ENCODE measurements at places on chromosomes 1 and 21.

DNA sequence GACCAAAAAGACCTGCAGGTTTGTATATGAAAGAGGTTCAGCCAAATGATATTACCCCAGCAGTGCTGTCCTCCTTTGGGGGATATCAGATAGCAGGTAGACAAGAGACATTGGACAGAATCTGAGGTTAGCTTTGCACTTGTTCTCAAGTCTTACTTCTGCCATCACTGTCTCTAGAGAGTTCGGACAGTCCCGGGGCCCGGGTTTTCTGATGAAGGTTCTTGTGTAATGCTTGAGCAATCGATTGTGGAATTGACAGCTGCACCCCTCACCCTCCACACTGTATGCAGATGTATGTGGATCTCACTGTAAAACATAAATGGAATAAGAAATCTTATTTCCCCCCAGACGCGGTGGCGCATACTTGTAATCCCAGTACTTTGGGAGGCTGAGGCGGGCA, 56.2 kb upstream of the MORC3 start:
- H3K4me3 ChIP-seq = no peak overlapping the region
- no peak overlapping the region for H3K27ac ChIP-seq

DNA sequence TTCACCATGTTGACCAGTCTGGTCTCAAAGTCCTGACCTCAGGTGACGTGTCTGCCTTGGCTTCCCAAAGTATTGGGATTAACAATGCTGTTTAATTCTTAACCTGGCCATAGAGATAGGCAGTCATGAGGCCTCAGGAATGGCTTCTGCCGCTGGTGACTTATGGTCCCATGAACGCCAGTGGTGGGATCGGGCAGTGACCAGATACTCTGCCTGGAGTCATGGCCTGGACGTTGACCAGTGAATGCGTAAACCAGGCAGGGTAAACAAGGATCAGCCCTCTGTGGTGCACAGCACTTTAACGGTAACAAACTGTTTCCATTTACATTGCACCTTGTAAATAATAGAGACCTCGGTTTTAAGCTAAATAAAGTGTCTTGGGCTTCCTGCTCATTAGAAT, 23.0 kb downstream of the MTARC1 start:
- H3K36me3 ChIP-seq = no peaks in the 10 kb centered on the region
- no peak overlapping the region for H3K4me3 ChIP-seq
- no peaks in the 10 kb centered on the region for H3K27me3 ChIP-seq
- no peak for DNase-seq
- no peak overlapping the region for H3K27ac ChIP-seq

DNA sequence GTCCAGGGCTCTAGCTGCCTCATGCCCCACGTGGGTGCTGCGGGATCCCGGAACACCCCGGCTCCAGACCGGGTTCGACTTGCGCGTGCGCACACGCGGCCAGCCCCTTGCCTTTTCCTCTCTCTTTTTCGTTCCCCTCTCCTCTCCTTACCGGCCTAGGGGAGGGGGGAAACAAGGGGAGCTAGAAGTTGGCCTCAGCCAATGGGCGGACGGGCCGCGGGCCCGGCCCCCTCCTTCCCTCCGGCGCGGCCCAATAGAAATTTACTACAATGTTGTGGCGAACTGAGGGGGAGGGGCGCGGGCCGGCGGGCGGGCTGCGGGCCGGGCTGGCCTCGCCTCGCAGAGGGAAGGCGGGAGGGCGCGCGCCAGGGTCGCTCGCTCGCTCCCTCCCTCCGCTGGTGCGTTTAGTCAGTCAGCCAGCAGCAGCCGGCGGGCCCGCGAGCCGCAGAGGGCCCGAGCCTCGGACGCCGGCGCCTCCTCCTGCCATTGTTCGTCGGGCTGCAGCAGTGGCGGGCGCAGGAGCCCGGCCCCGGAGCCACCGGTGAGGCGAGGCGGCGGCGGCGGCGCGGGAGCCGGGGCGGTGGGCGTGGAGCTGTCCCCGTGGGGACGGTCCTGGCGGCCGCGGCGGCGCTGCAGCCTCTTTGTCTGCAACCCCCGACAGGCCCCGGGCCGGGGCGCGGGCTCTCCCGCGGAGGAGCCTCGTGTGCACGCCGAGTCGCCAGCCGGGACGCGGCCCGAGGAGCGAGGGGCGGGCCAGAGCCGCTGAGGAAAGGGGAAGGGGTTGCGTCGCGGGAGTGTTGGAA, at the start of gene EPB41:
Gene EPB41, plus strand, starts transcription at position 342 of the 803 bp plus-strand sequence. CDS start 72,869 bp downstream, outside the sequence.
- H3K4me3 ChIP-seq = peak within 1 kb of the TSS; percentile 96
- no peaks in the 10 kb centered on the region for H3K36me3 ChIP-seq
- DNase-seq = peak; percentile 91
- no peaks in the 10 kb centered on the region for H3K27me3 ChIP-seq
- H3K4me1 ChIP-seq = no peaks in the 10 kb centered on the region
- H3K27ac ChIP-seq = peak within 1 kb of the TSS; percentile 95

DNA sequence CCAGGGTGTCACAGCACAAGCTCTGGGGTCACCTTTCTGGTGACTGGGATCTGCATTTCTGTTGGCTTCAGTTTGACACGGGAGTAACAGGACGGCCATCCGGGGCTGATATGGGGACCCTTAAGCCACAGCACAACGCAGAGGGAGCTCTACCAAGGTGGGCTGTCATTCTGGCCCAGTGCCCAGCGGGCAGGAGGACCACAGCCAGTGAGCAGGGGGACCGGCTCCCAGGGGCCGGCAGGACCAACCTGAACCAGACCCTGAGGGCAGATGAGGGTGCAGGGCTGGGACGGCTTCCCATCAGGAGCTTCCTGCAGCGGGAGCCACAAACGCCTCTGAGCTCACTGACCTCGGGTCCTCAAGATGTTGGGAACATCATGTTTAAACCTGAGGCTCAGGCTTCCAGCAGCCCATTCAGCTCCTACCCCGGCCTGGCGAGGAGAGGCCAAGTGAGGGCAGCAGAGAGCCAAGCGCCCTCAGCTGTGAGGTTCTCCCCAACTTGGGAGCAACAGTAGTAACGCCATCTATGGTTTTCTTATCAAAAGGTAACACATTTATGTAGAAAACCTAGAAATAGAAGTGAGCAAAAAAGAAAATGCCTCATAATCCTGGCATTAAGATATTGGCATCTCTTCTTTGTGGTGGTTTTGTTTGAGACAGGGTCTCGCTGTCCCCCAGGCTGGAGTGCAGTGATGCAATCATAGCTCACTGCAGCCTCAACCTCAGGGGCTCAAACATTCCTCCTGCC, 26.8 kb downstream of the TMEM201 start:
- H3K4me3 ChIP-seq = no peak overlapping the region
- H3K27ac ChIP-seq = no peak overlapping the region
- H3K4me1 ChIP-seq = no peaks in the 10 kb centered on the region

DNA sequence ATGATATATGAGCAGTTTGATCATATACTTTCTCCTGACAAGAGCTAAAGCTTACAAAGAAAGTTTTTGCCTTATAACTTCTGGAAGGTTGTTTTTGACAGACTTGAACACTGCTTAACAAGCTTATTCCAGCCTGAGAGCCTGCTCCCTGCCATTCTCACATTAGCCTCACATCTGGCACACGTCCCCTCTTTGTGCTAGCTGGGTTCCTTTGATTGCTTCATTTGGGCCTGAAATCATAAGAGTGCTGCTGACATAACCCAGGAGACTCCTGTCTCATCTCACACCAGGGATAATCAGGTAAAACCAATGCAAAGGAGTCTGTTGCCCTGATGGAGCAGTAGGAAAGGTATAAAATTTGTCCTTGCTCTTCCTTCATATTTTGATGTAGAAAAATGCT, 1411.7 kb upstream of the B3GALT2 start:
- H3K27ac ChIP-seq = no peak overlapping the region
- H3K36me3 ChIP-seq = no peaks in the 10 kb centered on the region
- no peak overlapping the region for H3K4me3 ChIP-seq
- no peaks in the 10 kb centered on the region for H3K27me3 ChIP-seq

- H3K27ac ChIP-seq = no peak overlapping the region
- no peaks in the 10 kb centered on the region for H3K36me3 ChIP-seq
- H3K4me3 ChIP-seq = no peak overlapping the region
- DNase-seq = no peak
- H3K4me1 ChIP-seq = peaks cover 4% of the 10 kb centered on the region
Observed at GRCh38 chr1:42173961-42174735, 9.6 kb upstream of the GUCA2A start.

DNA sequence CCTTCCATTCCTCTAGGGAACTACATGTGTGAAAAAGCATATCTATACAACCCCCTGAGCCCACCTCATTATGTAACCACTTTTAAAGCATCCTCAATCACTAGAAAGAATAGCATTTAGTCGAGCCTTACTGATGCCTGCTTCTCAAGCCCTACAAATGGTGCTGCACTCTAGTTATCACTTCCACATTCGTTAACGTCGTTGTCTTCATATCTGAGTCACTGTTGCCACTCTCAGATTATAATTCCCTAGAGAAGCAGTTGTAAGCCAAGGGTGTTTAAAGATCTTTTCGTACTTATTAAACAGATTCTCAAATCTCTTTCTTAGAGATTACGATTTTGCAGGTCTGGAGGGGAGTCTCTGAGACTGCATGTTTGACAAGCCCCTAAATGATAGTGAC, 16.5 kb downstream of the ATP1B1 start:
- peaks cover 77% of the 10 kb centered on the region for H3K36me3 ChIP-seq
- H3K27me3 ChIP-seq = no peaks in the 10 kb centered on the region
- H3K4me1 ChIP-seq = no peaks in the 10 kb centered on the region
- no peak for DNase-seq
- no peak overlapping the region for H3K27ac ChIP-seq
- H3K4me3 ChIP-seq = no peak overlapping the region

- no peaks in the 10 kb centered on the region for H3K36me3 ChIP-seq
- no peaks in the 10 kb centered on the region for H3K27me3 ChIP-seq
- no peak overlapping the region for H3K4me3 ChIP-seq
- H3K4me1 ChIP-seq = no peaks in the 10 kb centered on the region
- DNase-seq = no peak
Observed at GRCh38 chr1:100309863-100310262, 42.4 kb upstream of the CDC14A start.

DNA sequence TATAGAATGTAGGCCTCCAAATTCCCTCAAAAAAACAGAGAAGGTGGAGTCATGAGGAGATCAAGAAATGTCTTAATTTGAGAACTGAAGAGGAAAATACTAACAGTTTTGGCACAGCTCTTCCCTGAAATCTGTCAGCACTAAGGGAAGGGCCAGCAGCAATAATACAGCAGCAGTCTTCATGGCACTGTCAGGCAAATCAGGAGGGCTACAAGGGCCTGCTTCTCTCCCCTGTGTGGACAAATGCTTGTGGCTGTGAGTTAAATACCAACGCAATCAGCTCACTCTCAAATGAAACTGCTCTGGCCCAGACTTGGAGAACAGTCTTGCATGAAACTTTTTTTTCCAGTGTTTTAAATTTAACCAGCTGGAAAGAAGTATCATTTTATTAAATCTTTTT, 20.5 kb upstream of the CNN3 start:
- no peak for DNase-seq
- no peaks in the 10 kb centered on the region for H3K36me3 ChIP-seq
- H3K4me3 ChIP-seq = no peak overlapping the region

- H3K4me3 ChIP-seq = no peak overlapping the region
- no peaks in the 10 kb centered on the region for H3K4me1 ChIP-seq
Observed at GRCh38 chr1:215210167-215210566, 127.6 kb downstream of the KCNK2 start.

DNA sequence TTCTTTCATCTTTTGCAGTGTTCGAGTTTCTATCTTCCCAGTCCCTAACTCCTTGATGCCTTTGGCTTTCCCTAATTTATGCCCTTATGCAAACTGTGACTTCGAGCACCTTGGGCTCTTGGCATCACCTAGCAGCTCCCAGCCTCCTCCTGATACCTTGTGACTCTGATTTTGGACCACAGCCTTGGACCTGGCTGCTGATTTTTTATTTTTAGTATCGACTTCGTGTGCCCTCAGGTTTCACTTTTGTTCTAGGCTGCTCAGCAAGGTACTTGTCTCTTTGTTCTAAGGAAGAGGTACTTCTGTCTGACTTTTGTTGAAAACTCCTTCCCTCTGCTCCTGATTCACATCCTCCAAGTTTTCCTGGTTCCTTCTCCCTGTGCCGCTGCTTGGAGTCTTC, 69.6 kb upstream of the KCNK1 start:
- no peak for DNase-seq
- H3K27ac ChIP-seq = no peak overlapping the region
- no peaks in the 10 kb centered on the region for H3K36me3 ChIP-seq
- no peaks in the 10 kb centered on the region for H3K4me1 ChIP-seq

GRCh38 chr1:10941891-10942541, 70.4 kb upstream of the TARDBP start:
- no peaks in the 10 kb centered on the region for H3K27me3 ChIP-seq
- H3K4me1 ChIP-seq = peaks cover 31% of the 10 kb centered on the region
- H3K36me3 ChIP-seq = no peaks in the 10 kb centered on the region
- H3K4me3 ChIP-seq = no peak overlapping the region

GRCh38 chr1:39988618-39989343, 33.8 kb downstream of the MFSD2A start:
- H3K27me3 ChIP-seq = no peaks in the 10 kb centered on the region
- H3K27ac ChIP-seq = no peak overlapping the region
- DNase-seq = no peak
- H3K4me1 ChIP-seq = no peaks in the 10 kb centered on the region
- H3K36me3 ChIP-seq = no peaks in the 10 kb centered on the region

DNA sequence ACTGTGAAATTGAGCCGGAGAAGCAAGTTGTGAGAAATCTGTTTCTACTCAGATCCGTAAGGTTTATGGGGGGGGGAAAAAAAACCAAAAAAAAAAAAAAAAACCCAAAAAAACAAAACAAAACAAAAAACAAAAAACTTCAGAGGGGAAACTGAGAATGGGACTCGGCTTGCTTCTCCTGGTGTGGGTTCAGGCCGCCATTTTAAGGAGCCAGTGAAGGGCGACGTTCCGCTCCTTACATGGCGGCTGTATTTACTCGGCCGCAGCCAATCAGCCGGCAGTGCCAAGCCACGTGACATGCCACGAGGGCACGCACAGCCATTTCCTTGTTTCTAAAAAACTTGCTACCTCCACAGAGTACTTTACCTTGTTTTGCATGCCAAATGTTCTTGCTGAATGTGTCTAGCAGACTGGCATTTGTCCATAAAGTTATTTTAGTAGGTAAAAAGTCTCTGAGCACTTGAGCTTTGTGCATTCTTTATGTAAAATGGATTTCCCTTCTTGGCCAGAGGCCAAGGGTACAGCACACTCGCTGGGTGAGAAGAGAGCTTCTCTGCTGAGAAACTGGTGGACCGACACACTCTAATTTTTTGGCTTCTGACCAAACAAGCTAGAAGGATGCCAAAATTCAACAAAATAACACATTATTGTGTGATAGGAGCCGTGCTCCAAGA, 101.8 kb downstream of the NFIA start:
- no peaks in the 10 kb centered on the region for H3K27me3 ChIP-seq
- peaks cover 15% of the 10 kb centered on the region for H3K4me1 ChIP-seq

GRCh38 chr1:65449214-65449823, 28.9 kb downstream of the LEPR start:
- H3K27me3 ChIP-seq = no peaks in the 10 kb centered on the region
- H3K36me3 ChIP-seq = no peaks in the 10 kb centered on the region
- no peak for DNase-seq
- H3K4me1 ChIP-seq = no peaks in the 10 kb centered on the region

All from Peyer's patch (tissue), 4 donors.